Stimulated activated CD8-positive, alpha-beta memory T cell treated with anti-CD3 and anti-CD28 coated beads, Interleukin-2, amount 100 ng/mL, for 1 hour (primary cell): ENCODE measurements at places on chromosomes 6 and 20.

DNA sequence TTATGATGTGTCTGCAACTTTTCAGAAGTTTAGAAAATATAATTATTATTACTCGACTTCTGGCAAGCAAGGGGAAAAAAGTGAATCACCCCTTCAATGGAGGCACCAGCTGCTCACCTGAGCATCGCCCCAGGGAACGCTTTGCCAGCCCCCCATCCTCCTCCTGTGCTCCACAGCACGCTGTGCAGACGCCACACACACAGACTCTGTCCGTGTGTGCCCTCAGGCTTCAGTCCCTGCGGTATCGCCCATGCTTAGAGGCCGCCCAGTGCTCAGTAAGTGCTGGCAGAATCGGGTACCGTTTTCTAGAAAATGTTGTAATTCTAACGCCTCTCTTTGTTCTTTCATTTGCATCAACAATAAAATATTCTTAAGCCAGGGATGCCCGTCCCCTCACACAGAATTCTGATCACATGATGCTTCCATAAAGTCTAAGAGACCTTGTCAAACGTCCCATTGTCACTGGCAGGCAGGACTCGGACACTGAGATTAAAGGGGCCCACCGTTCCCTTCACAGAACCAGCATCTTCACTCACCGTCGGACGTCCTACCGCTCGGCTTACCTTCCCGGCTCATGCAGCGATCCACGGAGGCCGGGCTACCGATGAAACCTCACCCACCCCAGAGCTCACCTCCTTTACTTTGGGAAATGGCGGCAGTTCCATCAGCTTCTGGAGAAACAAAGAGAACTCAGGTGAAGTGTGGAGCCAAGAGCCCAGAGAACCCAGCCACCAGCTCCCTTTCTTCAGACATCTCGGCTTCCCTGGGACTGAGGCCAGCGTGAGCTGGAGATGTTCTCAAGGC lies 105.5 kb downstream of the DLL1 start:
- DNase-seq = no peak

GRCh38 chr6:154478701-154479060 lies 31.8 kb downstream of the CNKSR3 start:
- DNase-seq = no peak

DNA sequence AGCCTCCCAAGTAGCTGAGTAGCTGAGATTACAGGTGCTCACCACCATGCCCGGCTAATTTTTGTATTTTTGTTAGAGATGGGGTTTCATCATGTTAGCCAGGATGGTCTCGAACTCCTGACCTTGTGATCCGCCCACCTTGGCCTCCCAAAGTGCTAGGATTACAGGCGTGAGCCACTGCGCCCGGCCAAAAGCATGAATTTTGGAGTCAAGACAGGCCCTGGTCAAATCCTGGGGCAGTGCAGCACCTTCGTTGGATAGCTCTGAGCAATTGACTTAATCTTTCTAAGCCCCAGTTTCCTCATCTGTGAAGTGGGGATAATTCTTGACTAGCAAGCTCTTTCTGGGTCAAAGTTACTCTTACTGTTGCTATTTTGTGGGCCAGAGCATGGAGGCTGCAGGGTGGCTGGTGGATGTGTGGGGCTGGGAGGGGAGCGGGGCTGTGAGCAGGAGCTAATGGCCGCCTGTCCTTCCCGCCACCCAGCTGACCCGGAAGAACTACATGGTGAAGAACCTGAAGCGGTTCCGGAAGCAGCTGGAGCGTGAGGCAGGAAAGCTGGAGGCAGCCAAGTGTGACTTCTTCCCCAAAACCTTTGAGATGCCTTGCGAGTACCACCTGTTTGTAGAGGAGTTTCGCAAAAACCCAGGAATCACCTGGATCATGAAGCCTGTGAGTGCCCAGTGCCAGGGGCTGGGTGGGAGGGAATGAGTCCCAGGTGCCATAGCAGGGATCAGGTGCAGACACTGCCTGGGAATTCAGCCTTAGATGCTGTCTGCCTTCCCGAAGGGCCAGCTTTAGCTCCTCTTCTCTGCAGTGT lies 39.0 kb downstream of the TTLL9 start:
- no peak for DNase-seq

GRCh38 chr6:43297644-43298564 lies at the start of gene SLC22A7:
SLC22A7 (plus strand) TSS chr6:43298260; CDS start chr6:43298359, 99 bp downstream.
- DNase-seq = no peak

GRCh38 chr6:19995575-19996257 lies 158.5 kb downstream of the ID4 start:
- DNase-seq = no peak
